Caudate nucleus (tissue), 63 donors: ENCODE measurements at places on chromosomes 1 and 21.

- DNase-seq = no peak
Measured at GRCh38 chr1:75632350-75632949, 21.5 kb upstream of the SLC44A5 start.

GRCh38 chr1:76336931-76337371, 262.4 kb downstream of the ST6GALNAC3 start:
- peak; percentile 43 for DNase-seq

DNA sequence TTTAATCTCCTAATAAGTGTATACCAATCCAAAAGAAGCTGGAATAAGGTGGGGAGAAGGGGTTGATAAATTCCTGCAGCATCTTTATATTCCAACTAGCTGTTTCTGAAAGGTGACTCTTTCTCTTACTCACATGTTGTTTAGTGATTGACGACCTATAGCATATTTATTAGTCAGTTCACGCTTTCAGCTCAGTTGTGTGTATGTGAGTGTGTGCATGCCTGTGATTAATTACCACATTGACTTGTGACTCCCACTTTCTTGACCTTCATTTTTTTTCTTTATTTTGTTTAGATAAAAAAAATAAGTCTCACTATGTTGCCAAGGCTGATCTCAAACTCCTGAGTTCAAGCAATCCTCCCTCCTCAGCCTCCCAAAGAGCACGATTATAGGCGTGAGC, 44.4 kb downstream of the ATP2B4 start:
- no peak for DNase-seq

DNA sequence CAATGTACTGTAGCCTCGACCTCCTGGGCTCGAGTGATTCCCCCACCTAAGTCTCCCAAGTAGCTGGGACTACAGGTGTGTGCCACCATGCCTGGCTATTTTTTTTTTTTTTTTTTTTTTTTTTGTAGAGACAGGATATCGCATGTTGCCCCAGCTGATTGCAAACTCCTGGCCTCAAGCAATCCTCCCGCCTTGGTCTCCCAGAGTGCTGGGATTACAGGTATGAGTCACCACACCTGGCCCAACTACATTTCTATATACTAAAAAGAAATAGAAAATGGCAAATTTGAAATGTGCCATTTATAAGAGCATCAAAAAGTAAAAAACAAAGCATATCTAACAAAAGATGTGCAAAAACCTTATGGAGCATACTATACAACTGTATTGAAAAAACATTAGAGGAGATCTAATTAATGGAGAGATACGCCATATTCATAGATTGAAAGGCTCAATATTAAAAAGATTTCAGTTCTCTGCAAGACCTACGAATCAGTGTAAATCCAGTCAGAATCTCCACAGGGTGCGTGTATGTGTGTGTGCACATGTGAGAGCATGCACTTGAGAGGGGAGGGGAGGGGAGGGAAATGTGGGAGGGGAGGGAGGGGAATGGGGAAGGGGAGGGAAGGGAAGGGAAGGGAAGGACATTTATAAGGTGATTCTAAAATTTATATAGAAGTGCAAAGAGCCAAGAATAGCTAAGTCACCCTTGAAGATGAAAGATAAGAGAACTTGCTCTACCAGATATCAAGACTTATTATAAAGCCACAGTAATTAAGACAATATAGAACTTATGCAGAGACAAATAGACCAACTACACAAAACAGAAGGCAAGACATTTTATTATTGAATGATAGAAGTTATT, 15.5 kb upstream of the PADI4 start:
- DNase-seq = no peak

GRCh38 chr1:8866792-8867415, 11.6 kb downstream of the ENO1 start:
- DNase-seq = no peak

GRCh38 chr21:15138490-15138889, 73.7 kb upstream of the NRIP1 start:
- DNase-seq = no peak

- no peak for DNase-seq
Measured at GRCh38 chr1:7420470-7421100, 350.5 kb upstream of the VAMP3 start.

GRCh38 chr1:40451238-40451585, 936 bp downstream of the ZFP69B start:
- DNase-seq = no peak

DNA sequence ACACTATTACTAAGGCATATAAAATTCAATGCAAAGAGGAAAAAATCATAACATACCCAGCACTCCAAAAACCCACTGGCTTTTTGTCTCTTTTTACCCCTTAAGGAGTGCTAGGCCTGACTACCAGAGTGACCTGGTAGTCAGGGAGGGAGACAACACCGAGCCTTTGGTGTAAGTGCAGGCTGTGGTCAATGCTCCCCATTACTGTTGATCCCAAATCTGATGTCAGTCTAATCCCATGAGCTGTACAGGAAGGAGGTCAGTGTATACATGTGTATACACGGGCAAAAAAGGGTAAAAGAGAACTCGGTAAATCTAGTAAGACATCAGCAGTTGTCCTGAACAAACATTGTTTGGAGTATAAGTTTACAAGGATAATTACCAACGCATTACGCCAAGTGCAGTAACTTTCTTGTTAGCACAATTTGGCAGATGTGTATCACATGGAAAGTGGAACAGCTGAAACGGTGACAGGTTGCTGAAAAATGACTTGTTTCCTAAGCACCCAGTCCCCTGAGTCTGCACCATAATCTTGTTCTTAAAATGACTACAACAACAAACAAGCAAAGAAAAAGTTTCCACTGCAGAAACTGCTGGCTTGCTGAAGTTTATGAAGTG, 217.9 kb downstream of the KCNH1 start:
- no peak for DNase-seq
